ENCODE measurements at places on chromosomes 13 and 19. TPM values are rescaled to one million over a fixed set of nuclear protein-coding genes. Genes with fewer than 3 reads are reported as not detected.

TGFBR3L gene
- total RNA-seq: not detected

LRRC4B gene
- total RNA-seq: 5.3 TPM

GNA15 gene
- total RNA-seq: 13.0 TPM

PSG1 gene
- not detected for total RNA-seq

SPACA4 gene
- total RNA-seq: not detected

CGB3 gene
- not detected for total RNA-seq

FGF21 gene
- total RNA-seq: not detected

DNA sequence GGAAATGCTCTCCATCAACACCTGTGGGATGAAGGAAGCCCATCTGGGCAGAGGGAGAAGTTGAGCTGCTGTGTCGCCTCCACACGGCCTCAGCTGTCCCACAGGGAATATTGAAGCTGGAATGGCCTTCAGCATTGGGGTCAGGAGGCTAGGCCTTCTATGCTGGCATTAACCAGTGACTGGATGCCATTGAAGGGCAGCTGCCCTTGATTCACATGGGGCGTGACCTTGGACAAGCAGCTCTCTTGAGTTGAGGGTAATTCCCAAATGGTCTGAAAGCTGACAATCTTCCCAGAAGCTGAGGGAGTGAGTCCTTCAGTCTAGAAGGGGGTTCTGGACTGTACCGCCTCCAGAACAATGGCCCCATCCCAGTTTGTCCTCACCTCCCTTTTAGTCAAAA is 6.7 kb downstream of the BCL3 start:
- H3K27me3 ChIP-seq: no peaks in the 10 kb centered on the region
- DNase-seq: no peak
- peak overlapping the region; percentile 82 for H3K4me3 ChIP-seq
- peaks cover 11% of the 10 kb centered on the region for H3K36me3 ChIP-seq
- H3K4me1 ChIP-seq: peaks cover 53% of the 10 kb centered on the region

DNA sequence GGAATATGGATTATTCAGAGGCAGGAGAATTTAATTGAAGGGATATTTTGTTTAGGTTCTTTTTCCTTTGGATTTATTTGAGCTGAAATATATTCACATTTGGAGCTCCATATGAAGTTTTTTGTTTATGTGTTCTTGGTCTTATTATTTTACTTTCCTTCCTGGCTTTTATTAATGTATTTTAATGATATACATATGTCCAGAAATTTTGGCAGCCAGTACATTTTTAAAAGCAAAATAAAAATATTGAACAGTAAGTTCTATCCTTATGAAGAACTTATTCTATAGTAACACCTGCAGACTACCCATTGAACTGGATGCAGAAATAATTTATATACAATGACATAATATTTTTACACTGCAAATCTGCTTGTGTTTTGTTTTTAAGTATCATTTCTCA is 323.6 kb downstream of the GPC6 start:
- no peak overlapping the region for H3K27ac ChIP-seq
- H3K27me3 ChIP-seq: no peaks in the 10 kb centered on the region
- H3K36me3 ChIP-seq: no peaks in the 10 kb centered on the region
- H3K4me1 ChIP-seq: peaks cover 12% of the 10 kb centered on the region
- no peak overlapping the region for H3K4me3 ChIP-seq

- H3K4me3 ChIP-seq: no peak overlapping the region
- H3K27me3 ChIP-seq: no peaks in the 10 kb centered on the region
- no peaks in the 10 kb centered on the region for H3K4me1 ChIP-seq
- H3K36me3 ChIP-seq: no peaks in the 10 kb centered on the region
- DNase-seq: no peak
- no peak overlapping the region for H3K27ac ChIP-seq
These were observed 265.0 kb downstream of the RBM26 start for GRCh38 chr13:79141082-79141481.

DNA sequence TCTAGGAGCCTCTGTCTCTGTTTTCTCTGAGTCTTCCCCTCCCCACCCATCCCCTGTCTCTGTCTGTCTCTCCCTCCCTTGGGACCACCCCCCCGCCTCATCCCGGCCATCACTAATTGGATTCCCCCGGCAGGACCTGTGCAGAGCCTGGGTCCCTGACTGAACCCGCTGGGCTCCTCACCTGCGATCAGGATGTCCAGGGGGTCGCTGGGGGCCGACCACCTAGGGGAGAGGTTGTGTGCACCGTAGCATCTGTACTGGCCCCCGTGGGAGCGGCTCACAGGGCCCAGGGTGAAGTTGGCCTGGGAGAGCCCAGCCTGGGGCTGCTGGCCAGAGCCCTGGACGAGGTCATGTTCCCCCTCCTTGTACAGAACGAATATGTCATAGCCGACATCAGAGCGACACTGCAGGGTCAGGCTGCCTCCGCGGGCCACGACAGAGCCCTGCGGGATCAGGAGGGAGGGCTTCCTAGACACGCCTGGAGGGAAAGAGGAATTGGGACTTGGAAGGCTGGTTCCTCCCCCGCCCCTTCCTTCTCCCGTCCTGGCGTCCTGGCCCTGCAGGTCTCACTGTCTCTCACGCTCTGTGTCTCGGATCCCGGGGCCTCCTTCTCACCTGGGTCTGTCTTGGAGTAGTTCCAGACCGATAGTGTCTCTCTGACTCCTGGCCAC is 1.8 kb downstream of the LILRB5 start:
- no peak overlapping the region for H3K27ac ChIP-seq
- no peaks in the 10 kb centered on the region for H3K27me3 ChIP-seq
- no peaks in the 10 kb centered on the region for H3K36me3 ChIP-seq
- H3K4me1 ChIP-seq: no peaks in the 10 kb centered on the region
- DNase-seq: no peak

- no peak for DNase-seq
- no peaks in the 10 kb centered on the region for H3K27me3 ChIP-seq
- no peak overlapping the region for H3K27ac ChIP-seq
These were observed 3.8 kb downstream of the LENG1 start for GRCh38 chr19:54155694-54156093.

GRCh38 chr13:44311011-44311780 is 62.4 kb upstream of the SERP2 start:
- peaks cover 50% of the 10 kb centered on the region for H3K4me1 ChIP-seq
- no peak overlapping the region for H3K4me3 ChIP-seq
- H3K36me3 ChIP-seq: no peaks in the 10 kb centered on the region
- DNase-seq: no peak

DNA sequence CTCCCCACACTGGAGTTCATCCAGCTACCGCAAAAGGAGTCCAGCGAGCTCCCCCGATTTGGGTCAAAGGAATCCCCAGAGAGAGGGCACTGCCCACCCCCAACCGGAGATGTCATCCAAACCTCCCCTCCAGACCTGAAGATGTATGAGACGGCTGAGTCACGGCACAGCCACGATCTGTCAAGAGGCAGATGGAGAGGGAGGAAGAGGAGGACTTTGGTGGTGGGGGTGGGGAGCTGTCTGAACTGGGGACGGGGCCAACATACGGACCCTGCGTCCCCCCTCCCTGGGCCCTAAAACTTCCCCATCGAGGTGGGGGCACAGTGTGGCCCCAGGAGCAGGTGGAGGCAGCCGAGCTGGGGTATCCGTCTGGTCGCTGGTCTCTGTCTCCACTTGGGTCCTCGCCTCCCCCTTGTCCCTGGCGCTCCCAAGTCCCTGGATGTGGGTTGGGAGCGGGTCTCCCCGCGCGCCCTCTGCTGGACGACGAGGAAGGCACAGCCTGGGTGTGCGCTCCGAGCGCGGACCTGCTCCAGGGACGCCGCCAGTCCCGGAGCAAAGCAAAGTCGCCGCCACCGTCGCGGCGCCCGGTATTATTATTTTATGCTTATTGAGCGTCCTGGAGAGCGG is 3.8 kb downstream of the PDE4A start:
- peaks cover 7% of the 10 kb centered on the region for H3K4me1 ChIP-seq
- peaks cover 17% of the 10 kb centered on the region for H3K27me3 ChIP-seq
- H3K4me3 ChIP-seq: peak overlapping the region; percentile 65

Data from thoracic aorta (tissue), 2 donors.